Activated T-helper 2 cell treated with anti-CD3 and anti-CD28 coated beads, Interferon-gamma antibody, Interleukin-2, Interleukin-4, amounts not matched to agents 10 μg/mL and 5 μg/mL and 100 μg/mL, durations not matched to agents 14 hours and 24 hours and 36 hours (primary cell): ENCODE measurements at places on chromosomes 12 and 14. TPM values are rescaled to one million over a fixed set of nuclear protein-coding genes. Genes with fewer than 3 reads are reported as not detected.

The IQSEC3 gene
- total RNA-seq: 0.25 and 0.44 TPM in 2 replicates

The IRF2BPL gene
- 34.8 and 35.8 TPM in 2 replicates for total RNA-seq

The GPR162 gene
- 0.11 and 0.30 TPM in 2 replicates for total RNA-seq

The RPGRIP1 gene
- not detected in 2 replicates for total RNA-seq

The TAS2R8 gene
- not detected in 2 replicates for total RNA-seq

The PLEKHG7 gene
- not detected in 2 replicates for total RNA-seq

The OTOGL gene
- 0.16 TPM in 1 of 2 replicates, not detected in the other for total RNA-seq

The PRH2 gene
- total RNA-seq: not detected in 2 replicates

DNA sequence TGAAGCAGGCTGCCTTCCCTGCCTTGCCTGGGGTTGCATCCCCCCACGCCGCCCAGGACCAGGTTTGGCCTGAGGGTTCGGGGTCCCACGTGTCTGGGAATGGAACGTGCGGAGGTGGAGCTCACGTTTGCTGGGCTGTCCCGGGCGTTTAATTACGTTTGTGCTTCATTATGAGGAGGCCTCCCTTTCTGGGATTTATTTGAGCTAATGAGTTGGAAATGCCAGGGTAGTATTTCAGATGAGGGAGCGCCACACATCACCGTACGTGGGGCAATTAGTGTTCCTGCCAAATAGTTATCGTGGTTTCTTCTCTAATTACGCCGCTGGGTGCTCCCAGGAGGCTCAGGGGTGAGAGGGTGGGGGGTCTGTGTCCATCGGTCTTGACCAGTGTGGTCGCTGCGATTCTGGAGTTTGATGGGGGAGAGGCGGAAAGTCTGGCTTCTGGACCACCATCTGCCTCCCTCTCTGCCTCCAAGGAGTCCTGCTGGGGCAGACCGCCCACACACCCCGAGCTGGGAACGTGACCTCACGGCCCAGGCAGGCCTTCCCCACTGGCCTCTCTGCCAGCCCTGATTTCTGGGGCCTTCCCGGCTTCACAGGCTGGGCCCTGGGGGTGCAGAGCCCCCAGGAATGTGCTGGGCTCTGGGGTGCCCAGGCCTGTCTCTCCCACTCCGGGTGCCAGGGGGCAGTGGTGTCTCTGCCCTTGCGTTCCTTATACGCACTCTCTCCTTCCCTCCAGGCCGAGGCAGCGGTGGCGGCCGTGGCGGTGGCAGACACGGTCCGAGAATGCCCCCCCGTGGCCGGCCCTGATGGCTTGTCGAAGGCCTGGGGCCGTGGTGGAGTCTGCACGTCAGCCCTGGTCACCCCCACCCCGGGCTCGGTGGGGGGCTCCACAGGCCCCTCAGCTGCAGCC, 18.9 kb downstream of the KIF26A start:
- DNase-seq: no peak

- no peak for DNase-seq
These were observed 103.8 kb downstream of the RFLNA start for GRCh38 chr12:124398578-124399227.

DNA sequence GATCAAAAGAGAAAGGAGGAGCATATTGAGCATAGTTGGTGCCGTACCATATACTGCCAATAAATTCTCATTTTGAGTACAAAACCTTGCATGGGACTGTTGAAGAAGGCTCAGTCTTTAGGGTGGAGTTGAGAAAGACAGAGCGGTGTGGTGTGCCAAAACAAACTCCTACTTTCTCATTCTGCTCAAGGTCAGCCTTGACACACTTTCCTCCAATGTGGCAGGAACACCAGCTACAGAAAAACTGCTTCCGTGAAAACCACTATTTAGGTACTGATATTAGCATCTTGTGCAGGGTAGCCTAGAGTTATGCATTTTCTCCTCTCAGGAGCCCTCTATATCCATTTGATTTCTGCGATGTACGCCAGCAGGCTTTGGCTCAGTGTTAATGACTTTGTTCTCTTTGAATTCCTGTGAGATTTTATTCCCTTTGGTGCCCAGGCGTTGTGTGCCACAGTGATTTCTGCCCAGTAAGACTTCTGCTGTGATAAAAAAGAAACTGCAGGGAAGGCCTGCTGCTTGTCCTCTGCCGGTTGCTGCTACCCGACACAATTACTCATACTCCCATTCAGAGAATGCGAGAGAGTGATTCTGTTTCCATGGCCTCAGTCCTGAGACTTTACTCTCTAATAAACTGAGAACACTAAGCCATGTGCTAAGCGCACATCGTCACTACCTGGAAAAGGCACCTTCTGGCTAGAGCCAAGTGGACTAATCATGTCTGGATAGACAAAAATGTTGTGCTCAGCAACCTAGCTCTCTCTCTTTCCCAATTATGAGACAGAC, 88.3 kb upstream of the MDM1 start:
- no peak for DNase-seq

DNA sequence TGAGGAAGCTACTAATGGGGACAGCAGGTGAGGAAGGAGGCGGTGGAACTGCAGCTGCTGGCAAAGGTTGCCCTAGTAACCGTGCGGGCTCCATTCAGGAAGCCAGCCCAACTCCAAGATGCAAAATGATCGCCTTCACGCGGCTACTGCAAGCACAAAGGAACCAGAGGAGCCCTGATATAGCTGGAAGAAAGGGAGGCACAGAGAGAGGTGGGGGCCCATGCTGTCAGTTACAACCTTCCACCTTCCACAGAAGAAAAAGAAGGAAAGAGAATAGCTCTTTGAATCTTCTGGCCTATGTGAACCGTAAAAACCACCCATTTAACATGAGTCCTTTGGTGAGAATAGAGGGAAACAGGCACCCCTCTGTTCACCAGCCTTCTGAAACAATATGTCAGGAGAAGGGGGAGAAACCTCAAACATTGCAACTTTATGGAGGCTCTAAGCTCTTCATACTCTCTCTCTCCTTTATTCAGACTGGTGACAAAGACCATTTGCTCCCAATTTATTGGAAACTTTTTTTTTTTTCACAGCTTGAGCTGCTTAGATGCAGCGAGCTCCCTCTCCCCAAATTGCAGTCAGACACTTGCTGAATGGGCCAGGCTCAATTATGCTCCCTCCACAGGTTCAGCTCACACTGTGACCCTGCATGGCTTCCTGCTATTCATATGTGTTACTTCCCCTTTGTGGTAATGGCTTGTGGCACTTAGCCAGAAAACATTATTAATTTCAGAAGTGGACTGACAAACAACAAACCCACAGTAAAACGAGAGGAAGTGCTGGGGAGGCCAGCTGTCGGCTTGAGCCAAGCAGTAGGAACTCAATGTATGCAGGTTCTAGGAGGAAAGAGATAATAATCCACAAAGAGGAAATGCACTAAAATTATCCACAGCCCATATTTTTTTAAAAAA, 6.2 kb downstream of the DUSP6 start:
- DNase-seq: peak; percentile 55

DNA sequence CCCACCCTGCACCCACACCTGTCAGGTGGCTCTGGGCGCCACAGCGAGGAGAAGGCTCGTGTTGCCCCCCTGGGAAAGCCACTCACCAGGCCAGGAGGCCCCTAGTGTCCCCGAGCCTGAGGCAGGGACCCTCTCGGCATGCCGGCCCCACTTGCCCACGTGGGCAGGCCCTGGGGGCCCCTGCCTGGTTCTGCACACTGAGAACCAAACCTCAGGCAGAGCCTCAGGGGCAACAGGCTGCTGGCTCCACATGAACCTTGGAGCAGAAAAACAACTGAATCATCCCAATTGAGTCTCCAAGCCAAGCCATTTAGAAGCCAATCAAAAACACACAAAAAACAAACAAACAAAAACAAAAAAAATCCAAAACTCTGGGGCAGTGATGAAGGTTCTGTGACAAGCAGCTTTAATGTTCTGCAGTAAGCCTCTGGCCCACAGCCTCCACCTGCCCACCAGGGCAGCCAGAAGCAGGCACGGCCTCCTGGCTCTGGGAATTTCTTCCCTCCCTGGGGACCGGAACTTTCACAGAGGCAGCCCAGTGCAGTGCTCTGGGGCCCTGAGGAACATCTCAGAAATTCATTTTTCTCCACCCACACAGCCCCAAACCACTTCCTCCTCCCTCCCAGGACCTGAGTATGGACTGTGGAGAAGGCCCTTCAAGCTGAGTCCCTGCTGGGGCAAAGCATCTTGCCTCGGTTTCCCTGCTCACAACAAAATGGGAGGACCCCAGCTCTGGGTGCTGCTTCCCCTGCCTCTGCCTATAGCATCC, 90.2 kb downstream of the CHGA start:
- DNase-seq: no peak

DNA sequence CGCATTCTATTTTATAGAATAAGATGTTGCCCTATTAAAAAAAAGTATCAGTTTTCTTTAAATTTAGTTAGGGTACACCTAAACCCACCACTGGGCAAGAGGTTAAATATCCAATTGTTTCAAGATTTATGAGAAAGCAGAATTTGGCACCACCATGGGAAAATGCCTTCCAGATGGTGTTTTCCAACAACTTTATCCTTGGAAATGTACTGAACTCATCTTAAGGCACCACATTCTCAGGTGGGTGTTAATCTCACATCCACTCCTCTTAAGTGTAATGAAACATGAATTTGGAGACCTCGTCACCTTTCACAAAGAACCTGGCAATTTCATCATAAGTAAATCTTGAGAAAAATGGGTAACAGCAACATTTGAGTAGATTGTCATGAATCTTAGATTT, 13.1 kb downstream of the CBX5 start:
- no peak for DNase-seq

- DNase-seq: no peak
These were observed 82.9 kb downstream of the ARF6 start for GRCh38 chr14:49975799-49976198.

GRCh38 chr14:100446572-100446971, 123.4 kb downstream of the SLC25A47 start:
- no peak for DNase-seq

- DNase-seq: no peak
These were observed 703 bp downstream of the ASCL4 start for GRCh38 chr12:107775093-107775721.

GRCh38 chr12:21301-22189, 45.0 kb upstream of the IQSEC3 start:
- no peak for DNase-seq

GRCh38 chr12:104578453-104578852, 121.7 kb downstream of the CHST11 start:
- DNase-seq: no peak

- no peak for DNase-seq
These were observed 61.3 kb downstream of the CRADD start for GRCh38 chr12:93738199-93739058.

DNA sequence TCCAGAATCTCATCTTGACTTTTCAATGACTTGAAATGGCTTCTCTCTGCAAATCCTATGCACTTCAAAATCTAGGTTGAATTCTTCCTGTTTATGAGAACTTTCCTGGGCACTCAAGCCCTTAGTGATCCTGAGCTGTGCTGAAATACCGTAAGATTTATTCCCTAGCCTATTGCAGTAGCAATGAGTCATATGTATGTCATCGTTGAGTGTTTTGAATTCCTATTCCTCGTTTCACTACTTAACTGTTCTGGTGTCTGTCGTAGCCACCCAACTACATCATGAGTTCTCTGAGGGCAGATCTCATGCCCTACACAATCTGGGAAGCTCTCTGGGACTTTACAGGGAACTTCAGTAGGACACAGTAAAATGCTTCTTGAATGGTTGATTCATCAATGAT, 190.8 kb upstream of the TMEM132C start:
- no peak for DNase-seq

- DNase-seq: no peak
These were observed 23.6 kb upstream of the TMEM132D start for GRCh38 chr12:129927316-129927900.

DNA sequence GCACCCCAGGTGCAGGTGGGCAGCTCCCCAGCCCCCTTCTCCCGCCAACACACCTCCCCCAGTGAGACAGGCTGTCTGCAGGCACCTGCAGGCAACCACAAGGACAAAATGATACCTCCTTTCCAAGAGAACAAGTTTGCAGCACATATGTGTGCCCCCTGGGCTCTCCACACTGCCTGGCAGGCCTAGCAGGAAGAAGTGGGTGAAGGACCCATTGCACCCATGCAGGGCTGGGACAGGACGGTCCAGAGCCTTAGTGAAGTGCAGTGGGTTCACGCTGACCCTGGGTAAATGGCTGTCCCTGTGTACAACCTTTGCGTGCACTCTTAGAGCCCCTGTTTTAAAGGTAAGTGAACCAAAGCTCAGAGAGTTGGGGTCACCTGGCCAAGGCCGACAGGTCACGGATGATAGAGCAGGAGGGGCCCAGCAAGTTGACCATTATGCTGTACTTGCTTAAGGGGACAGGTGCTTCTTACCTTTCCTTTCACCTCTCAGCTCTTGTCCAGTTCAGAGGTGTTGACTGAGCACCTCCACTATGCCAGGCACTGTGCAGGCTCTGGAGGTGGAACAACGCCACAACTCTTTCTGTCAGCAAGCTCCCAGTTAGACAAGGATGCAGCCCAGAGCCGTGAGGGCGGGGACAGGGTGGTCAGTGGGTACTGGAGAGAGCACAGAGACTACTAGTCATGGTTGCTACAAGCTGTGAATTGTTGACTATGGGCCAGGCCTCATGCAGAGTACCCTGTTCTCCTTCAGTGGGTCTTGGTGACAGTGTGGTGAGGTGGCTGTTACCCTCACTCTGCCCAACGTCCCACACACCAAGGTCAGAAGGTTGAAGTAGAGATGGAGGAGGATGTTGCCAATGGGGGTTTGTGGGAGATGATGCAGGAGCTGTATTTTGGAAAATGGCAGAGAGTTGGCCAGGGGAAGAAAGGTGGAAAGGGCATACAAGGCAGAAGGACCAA, 125.9 kb downstream of the PAPOLA start:
- no peak for DNase-seq

DNA sequence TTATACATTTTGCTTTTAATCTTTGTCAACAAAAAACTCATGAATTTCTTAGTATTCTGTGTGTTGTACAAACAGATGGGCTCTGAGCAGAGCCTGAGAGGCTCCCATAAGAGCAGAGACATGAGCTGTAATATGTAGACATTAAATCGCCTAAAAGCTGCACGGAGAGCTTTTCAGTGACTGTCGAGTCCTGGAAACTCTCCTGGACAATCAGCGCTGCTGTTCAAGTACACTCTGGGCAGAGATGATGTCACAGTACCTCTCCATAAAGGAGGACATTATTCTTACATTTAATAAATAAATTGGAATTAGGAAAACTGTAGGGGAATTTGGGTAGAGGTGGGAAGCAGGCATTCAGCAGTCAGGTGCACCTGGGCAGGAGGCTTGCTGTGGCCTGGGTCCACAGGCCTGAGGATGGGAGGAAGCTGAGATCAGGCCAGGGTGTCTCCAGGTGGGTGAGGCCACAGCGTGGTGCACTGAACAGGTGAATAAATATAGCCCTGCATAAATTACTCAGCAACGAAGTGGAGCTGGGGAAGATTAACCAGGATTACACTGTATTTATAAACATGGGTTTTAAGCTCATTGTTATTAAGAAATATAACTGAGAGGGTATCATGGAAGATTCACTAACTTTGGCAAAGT, 13.3 kb upstream of the TCL1A start:
- DNase-seq: no peak

DNA sequence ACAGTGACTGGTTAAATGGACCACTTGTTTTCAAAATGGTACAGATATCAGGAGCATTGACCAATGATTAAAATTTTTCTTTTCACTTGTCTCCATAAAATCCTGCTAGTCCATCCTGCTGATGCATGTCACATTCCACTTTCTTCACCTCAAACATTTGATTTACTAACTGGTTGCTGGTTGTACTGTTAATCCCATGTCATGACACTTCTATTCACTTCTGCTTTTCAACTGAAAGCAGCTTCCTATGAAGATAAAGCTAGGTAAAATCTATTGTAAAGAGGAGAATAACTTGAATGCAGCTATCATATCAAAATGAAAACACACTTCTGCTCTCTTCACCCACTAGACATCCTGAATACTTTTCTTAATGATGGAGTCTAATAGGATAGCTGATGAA, 149.6 kb upstream of the OTX2 start:
- DNase-seq: no peak
